ENCODE measurements at places on chromosomes 4 and X.

GRCh38 chrX:110414679-110415439 lies 56.2 kb downstream of the RTL9 start:
- no peak for DNase-seq

GRCh38 chrX:40403757-40404156 lies 177.0 kb upstream of the ATP6AP2 start:
- no peak for DNase-seq

DNA sequence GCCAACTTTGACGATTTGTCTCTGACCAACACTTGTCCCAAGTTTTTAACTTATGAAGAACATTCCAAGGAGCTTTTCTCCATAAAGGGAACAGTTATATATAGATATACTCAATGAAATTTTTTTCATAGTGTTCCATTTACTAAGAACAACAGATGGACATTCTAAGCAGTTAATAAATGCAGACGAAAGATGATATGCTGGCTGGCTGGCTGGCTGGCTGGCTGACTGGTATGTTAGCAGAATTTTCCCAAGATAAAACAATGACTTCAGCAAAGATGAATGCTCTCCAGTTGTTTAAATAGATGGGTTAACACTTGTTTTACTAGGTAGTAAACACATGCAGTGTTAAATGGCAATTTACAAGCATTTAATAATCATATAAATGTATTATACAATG lies 62.2 kb downstream of the SPANXN3 start:
- no peak for DNase-seq

GRCh38 chr4:62806816-62807215 lies 1602.4 kb downstream of the TECRL start:
- DNase-seq: no peak

DNA sequence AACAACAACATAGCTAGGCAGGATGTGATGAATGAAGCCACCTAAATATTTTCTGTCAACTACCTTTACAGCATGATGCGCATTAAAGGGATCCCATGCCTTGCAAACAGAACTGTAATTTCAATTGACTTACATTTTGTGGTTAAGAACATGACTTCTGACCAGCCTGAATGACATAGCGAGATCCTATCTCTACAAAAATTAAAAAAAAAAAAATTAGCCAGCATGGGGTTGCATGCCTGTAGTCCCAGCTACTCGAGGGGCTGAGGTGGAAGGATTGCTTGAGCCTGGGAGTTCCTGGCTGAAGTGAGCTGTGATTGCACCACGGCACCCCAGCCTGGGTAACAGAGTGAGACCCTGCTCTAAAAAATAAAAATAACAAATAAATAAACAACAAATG lies 680.6 kb downstream of the IQCM start:
- DNase-seq: no peak

GRCh38 chr4:46441136-46441859 lies 51.4 kb upstream of the GABRA2 start:
- no peak for DNase-seq

- DNase-seq: no peak
These were observed 731.1 kb upstream of the DIAPH2 start for GRCh38 chrX:95953564-95953963.

DNA sequence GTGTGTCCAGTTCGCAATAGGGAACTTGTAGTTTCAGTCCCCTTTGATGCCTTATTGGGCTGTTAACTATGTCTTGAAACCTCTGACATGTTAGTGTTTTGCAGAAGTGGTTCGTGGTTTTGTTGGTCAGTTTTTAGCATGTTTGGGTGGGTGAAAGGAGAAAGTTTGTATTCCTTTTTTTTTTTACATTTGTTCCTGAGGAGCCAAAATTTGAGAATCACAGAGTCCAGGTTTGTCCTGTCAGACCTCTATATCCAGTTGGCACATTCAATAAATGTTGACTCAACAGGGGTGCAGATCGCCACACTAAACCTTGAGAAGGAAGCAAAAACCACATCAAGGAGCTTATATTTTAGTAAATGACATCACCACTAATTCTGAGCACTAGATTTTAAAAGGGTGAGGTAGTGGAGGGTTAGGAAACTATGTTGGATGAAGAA lies 26.2 kb downstream of the DLG3 start:
- no peak for DNase-seq

GRCh38 chr4:23710298-23710697 lies 179.5 kb downstream of the PPARGC1A start:
- no peak for DNase-seq

GRCh38 chr4:183887351-183887750 lies 17.8 kb upstream of the STOX2 start:
- no peak for DNase-seq

GRCh38 chr4:186144198-186144945 lies 39.9 kb downstream of the FAM149A start:
- peak; percentile 69 for DNase-seq

- DNase-seq: no peak
These were observed 837.4 kb downstream of the ADGRL3 start for GRCh38 chr4:62037571-62037970.

GRCh38 chr4:151743128-151743854 lies 17.5 kb downstream of the GATB start:
- DNase-seq: no peak

- no peak for DNase-seq
These were observed 14.6 kb downstream of the CTAG1A start for GRCh38 chrX:154599531-154599930.

DNA sequence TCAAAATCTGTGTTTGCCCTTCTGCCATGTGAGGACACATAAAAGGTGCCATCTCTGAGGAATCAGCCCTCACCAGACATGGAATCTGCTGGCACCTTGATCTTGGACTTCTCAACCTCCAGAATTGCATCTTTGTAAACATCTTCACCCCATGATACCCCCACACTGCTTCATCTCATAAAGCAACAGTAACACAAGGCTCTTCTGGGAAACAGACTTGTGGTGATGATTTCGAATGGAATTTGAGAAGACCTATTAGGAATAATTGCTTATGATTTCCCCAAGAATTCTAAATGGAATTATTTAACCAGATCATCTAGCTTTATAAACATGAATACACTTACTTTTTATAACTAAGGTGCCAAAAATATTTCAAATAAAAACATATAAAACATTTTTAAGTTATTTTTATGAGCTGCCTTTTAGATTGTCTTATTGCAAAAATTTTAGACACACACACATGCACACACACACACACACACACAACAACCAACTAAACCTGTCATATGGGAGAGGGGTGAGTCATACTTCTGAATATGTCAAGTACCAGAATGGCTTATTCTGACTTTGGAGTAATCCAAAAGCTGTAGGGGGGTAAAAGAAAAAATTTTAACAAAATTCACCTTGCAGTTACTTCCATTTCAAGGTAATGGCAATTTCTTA lies 82.0 kb downstream of the USP46 start:
- no peak for DNase-seq

DNA sequence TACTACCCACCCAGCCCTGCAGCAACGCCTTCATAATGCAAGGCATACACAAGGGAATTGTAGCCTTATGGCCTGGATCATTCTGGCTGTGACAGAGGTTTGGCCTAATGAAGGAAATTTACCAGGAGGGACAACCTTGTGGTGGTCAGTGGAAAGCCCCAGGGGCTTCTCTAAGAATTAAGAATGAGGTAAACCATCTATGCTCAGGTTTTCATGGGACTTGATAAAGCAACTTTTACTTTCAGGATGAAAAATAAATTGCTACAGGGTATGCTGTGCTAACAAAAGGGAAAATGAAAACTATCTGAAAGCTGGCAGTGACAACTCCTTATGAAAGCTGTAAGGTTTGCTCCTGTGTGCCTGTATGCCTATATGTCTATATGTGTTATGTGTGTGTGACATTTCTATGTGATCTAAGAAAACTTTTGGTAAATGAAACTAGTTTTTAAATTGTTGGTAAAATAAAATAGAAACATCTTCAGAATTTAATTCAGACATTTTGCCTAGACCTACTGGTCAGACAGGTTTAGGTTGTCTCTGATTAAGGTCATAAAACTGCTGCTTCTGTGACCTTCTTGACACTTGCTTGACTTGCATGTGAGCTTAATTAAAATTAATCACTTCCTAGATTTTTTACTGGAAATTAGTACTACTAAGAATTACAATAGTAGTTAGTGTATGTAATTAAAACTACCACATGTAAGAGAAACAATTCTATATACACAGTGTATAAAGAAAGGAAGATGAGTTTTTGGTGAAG lies 19.9 kb upstream of the TXK start:
- no peak for DNase-seq

GRCh38 chr4:27398631-27399310 lies 538.1 kb downstream of the STIM2 start:
- DNase-seq: no peak

- DNase-seq: no peak
These were observed 103.8 kb upstream of the QRFPR start for GRCh38 chr4:121484633-121485032.

DNA sequence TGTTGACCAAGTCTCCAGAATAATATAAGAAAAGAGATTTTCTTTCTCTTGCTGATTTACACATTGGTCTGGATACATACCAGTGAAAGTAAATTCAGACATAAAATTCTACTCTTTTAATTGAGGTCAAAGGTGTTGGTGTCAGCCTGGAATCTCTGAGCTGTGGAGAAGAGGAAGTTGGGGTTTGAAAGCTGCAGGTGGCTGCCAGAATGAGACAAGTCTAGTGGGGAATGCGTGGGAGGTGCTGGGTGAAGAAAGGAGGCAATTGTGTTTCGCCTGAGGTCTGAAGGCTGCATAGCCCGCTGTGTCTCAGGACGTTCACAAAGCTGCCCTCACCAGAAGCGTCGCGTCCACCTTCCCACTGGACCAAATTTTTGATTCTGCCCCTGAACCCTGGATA lies 31.2 kb downstream of the PHEX start:
- DNase-seq: no peak
